ENCODE measurements at places on chromosomes 4 and X.
A peak's percentile ranks its signal among the peaks of the same experiment; 100 is the strongest.

DNA sequence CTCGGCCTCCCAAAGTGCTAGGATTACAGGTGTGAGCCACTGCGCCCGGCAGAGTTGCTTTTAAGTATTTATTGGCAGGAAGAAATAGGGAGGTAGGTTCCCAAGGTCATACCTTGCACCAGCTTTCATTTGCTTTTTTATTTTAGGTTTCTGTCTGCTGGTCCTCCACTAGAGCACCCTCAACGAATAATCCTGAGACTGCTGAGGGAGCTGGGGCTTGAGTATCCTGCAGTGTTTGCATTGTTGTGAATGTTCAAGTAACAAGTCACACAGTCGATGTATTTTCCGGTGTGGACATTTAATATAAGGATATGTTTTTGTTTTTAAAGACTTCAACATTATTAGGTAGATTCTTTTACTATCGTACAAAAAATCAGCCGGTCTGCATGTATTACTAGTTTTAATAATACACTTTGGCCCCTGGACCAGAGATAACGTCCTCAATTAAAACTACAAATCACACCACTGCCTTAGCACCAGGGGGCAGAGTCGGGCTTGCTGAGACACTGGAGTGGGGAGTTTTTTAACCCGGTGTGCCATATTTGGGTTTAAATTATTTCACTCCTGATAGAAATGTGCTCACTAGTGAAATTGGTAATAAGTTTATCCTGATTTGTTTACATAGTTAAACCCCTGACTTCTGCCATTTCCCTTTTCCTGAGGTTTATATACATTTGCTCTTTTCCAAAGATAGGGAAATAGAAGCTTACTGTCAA, 11.6 kb downstream of the SMIM20 start:
- no peak for DNase-seq

DNA sequence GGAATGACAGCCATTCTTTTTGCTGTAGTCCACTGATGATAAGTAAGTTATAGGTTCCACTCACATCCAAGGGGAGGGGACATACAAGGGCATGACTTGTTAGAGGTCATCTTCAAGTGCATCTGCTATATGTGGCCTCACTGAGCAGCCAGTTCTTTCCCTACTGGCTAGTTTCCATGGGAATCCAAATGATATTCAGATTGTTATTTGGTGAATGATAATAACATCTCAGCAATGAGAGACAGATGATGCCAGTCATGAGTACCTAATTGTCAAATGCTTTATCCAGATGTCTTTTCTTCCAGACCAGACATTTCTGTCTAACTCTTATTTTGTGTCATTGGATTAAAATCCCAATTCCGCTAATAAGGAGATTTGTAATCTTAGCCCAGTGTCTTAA, 460.4 kb upstream of the BOD1L1 start:
- DNase-seq = no peak

DNA sequence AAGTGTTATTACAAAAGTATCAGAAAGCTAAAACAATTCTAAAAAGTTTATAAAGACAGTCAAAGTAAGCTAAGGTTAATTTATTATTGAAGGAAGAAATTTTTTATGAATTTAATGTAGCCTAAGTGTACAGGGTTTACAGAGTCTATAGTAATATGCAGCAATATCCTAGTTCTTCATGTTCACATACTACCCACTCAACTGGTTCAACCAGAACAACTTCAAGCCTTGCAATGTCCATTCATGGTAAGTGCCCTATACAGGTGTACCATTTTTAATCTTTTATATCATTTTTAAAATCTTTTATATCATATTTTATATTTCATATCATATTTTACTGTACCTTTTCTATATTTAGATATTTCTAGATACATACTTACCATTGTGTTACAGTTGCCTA, 34.3 kb downstream of the COL4A5 start:
- DNase-seq = no peak

- no peak for DNase-seq
These were observed 86.6 kb upstream of the BMPR1B start for GRCh38 chr4:94671113-94671512.

DNA sequence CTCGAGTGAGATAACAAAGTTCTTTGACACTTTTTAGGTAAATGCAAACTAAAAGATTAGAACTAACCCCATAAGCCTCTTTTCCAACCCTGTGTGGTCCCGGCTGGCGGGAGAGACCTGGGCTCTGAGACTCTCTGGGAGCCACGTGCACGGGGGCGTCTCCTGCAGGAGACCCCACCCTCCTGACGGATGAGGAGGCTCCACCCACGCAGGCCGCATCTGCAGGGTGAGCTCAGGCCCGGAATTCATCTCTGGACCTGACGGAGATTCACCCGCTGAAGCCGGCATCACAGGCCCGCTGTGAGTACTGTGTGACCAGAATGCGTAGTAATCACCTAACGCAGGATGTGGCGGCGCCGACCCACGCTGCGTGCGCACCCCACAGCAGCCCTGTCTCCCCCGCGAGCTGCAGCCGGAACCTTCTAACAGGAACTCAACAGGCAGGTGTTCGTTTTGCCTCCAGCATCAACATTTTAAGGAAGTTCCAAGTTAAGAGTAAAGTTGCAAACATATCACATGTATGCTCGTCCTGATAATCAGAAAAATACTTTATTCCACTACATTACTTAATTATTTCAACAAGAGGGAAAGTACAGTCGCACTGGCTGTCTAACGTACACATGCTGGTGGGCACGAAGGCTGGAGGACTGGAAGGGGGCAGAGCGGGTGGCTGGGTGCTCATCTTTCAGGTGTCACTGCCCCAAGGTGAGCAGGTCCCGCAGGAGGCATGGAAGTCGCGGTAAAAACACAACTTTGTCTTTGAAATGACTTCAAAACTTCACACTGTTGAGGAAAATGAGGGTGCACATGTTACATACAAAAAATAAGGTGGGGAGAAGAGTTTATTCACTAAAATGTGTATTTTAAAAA, 44.5 kb downstream of the FGFRL1 start:
- DNase-seq = peak; percentile 73

- DNase-seq = no peak
These were observed 26.2 kb upstream of the NFKB1 start for GRCh38 chr4:102474736-102475504.

DNA sequence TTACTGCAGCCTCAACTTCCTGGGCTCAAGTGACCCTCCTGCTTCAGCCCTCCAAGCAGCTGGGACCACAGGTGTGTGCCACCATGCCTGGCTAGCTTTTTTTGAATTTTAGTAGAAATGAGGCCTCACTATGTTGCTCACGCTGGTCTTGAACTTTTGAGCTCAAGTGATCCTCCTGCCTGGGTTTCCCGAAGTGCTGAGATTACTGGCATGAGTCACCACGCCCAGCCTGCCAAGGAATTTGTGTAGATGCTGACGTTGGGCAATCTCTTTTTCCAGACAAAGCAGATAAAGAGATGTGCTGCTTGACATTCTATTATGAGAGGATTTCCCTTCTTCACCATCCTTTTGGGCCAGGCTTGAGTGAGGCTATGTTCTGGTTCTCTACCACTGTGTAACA, 254.5 kb upstream of the RPS6KA3 start:
- DNase-seq = no peak

DNA sequence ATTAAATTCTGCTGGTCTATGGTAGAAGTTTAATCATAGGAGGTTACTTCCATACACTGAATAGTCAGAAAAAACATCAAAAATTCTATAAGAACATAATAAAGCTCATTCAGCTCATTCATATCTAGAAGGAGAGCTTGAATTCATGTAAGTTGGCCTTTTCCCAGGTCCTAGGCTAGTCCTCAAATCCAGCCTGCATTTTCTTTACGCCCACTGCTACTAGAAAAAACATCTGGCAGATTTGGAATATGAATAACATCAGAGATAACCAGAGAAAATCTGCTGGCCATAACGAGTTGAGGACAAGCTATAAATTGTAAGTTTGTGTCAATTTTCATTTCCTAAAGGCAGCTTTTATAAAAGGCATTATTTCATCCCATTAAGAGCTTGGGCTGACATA, 95.5 kb downstream of the MXRA5 start:
- DNase-seq = no peak

- DNase-seq = no peak
These were observed 23.6 kb upstream of the C4orf50 start for GRCh38 chr4:6041800-6042199.

DNA sequence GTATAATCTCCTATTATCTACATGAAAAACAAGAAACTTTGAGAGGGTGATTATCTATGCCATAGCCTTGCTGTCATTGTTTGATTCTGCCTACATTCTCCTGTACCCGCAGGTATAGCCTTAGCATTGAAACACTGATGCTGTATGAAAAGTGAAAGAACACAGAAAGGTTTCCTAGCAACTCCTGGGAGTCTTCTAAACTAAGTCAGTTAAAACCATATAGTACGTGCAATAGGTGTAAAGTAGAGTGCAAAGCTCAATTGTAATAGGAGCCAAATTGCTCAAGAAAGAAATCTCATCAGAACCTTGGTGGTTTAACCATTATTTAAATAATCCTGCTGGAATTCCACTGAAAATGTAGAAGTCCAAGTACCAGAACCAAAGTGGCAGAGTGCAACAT, 489.7 kb downstream of the PCDH10 start:
- DNase-seq = no peak

GRCh38 chr4:1730532-1731135, 9.3 kb downstream of the TACC3 start:
- no peak for DNase-seq

- DNase-seq = no peak
These were observed 66.5 kb downstream of the SLIT2 start for GRCh38 chr4:20318001-20318908.

- DNase-seq = no peak
These were observed 14.8 kb downstream of the STK32B start for GRCh38 chr4:5066101-5066500.

DNA sequence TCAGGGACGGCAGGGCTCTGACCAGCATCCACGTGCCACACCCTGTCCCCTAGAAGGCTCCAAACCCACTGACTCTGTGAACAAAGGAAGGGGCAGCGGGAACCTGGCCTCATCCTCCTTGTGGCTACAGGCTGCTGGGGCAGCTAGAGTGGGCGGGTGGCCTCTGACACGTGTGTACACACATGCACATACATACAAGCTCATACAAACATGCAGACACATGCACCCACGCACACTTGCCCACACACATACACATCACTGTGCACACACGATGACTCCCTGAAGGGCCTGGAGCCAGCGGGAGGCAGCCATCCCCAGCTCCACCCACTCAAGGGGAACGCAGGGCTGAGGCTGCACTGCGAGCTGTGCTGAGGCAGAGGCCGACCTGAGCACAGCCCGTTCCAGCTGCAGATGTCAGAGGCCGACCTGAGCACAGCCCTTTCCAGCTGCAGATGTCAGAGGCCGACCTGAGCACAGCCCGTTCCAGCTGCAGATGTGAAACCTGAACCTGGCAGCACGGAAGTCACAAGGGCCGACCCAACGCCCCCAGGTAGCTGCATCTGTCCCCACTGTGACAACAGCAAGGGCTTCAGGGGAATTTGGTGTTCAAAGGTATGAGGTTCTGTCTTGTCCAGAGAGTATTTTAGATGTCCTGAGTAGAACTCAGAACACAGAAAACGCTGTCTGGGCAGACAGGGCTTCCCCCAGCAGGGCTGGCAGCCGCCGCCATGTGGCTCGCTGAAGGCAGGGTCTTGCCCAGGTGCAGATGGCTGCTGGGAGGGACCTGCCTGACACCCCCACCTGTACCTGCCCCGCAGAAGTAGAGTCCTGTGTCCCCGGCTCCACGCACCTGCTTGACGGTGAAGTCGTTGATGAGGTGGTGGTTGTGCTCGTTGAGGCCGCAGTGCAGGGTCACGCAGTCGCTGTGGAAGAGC, 33.5 kb downstream of the CTBP1 start:
- peak; percentile 72 for DNase-seq

- no peak for DNase-seq
These were observed 292.1 kb downstream of the GASK1B start for GRCh38 chr4:157880761-157881160.

DNA sequence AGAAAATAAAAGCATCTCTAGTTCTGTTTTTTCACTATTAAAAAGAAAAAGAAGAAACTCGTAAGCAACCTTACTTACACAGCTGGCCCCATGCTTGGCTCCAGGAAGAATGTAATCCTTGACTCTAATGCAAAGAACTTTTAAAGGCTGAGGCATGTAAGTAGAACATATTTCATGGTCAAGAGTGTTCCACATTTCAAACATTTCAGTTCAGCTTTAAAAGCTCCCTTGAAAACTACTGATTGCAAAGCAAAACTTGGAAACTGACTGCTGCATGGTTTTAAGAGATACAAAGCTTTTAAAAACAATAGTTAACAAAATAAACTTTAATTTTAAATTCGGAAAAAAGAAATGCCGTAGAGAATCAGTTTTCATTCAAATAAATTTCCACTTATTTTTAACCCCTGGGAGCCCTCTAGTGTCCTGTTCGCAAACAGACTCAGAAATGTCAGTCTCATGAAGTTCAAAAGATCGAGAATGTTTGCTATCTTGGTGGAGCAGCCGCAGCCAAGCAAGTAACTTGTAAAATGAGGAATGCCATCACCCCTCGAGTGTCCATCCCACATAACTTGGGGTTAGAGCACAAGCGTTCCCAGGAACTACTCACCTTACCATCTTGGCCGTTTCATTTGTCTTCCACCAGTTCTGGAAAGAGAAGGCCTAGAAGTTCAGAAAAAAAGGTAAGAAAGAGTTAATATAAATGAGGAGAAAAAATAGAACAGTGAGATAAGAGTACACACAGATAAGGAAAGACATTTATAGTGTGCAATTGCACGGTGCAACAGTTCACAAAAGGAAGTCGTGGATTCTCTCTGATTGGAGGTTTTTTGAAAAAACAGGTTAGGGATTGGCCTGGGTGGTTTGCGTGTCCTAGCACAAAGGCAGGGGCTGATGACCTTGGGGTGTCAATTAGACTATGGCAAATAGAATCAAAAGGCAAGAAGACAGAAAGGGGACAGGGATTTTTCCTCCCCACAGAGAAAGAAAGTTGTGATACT, at the start of gene GASK1B:
GASK1B (minus strand) TSS at position 765 of the 998 bp plus-strand sequence. CDS start 1,650 bp downstream, outside the sequence.
- no peak for DNase-seq

GRCh38 chr4:114811564-114812301, 213.1 kb downstream of the UGT8 start:
- no peak for DNase-seq

GRCh38 chr4:165209796-165210195, 2.4 kb downstream of the KLHL2 start:
- DNase-seq = no peak

DNA sequence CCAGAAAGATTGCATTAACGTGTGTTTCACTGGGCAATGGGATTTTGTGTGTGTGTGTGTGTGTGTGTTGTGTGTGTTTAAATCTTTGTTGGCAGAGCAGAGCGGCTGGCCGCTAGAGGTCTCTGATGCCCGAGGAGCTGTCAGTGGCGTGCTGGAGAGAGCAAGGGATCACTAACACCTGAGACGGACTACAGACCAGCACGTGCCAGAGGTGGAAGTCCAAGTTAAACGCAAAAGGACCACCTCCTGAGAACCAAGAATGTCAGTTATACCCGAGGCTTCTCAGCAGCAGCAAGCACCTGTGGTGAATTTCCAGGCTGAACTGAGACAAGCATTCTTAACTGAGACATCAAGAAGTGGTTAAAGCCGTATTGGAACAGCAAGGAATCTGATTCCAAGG, 9.0 kb upstream of the SLC25A14 start:
- peak; percentile 10 for DNase-seq

- no peak for DNase-seq
These were observed 12.2 kb downstream of the SULT1B1 start for GRCh38 chr4:69748173-69748572.
